ENCODE measurements at places on chromosomes 11 and 22. TPM values are rescaled to one million over a fixed set of nuclear protein-coding genes. Genes with fewer than 3 reads are reported as not detected.

The FAM118A gene
- total RNA-seq, result 72.6 TPM

The CASP1 gene
- not detected for total RNA-seq

The GTSE1 gene
- total RNA-seq, result 7.3 TPM

The BARX2 gene
- total RNA-seq, result not detected

The PACSIN3 gene
- total RNA-seq, result 69.4 TPM

The DGCR6 gene
- total RNA-seq, result 5.4 TPM

The OR8A1 gene
- total RNA-seq, result 0.07 TPM

The BET1L gene
- total RNA-seq, result 59.6 TPM

The PRAME gene
- not detected for total RNA-seq

The GATD1 gene
- 52.3 TPM for total RNA-seq

The OR8K1 gene
- total RNA-seq, result not detected

The OPCML gene
- 2.7 TPM for total RNA-seq

GRCh38 chr11:84224042-84224441 lies 937.9 kb upstream of the CCDC90B start:
- no peaks in the 10 kb centered on the region for H3K4me1 ChIP-seq
- DNase-seq, result no peak
- no peaks in the 10 kb centered on the region for H3K36me3 ChIP-seq
- H3K4me3 ChIP-seq, result no peak overlapping the region
- H3K27me3 ChIP-seq, result peaks cover 6% of the 10 kb centered on the region
- no peak overlapping the region for H3K27ac ChIP-seq

DNA sequence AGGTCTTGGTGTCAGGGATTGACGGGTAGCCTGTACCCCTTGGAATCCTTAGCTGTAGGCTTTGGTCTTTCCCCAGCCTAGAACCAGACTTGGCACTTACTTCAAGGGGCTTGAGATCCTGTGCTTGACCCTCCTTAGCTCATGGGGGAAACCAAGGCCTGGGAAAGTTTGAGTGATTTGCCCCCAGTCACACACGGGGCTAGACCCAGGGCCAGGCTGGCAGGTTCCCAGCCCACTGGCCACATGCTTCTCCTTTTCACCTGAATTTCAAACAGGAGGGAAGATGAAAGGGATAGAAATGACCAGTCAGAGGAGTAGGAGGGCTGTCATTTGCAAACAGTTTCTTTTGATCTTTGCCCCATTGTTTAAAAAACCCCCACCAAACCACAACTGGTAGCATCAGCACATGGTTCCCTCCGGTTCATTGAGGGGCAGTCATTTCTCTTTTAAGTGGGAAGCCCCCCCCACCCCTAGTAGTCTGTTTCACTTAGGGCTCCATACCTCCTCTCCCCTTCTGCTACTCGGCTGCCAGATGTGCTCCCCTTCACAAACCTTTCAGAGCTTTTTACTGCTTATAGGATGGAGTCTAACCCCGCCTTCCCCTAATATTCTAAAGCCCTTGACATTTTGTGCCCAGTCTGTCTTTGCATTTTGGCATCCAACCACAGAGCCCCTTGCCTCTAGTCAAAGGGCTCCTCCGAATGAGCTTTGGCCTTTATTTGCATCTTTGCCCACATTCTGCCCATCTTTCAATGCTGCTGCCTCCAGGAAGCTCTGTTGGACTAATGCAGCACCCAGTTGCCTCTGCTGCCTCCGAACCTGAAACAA lies 37.6 kb downstream of the ZNRF3 start:
- peaks cover 29% of the 10 kb centered on the region for H3K4me1 ChIP-seq
- H3K36me3 ChIP-seq, result no peaks in the 10 kb centered on the region
- no peaks in the 10 kb centered on the region for H3K27me3 ChIP-seq
- DNase-seq, result peak; percentile 35

GRCh38 chr11:35043936-35044335 lies 95.0 kb upstream of the CD44 start:
- no peaks in the 10 kb centered on the region for H3K36me3 ChIP-seq
- H3K27me3 ChIP-seq, result no peaks in the 10 kb centered on the region
- H3K4me3 ChIP-seq, result no peak overlapping the region
- no peak for DNase-seq
- no peak overlapping the region for H3K27ac ChIP-seq
- peaks cover 49% of the 10 kb centered on the region for H3K4me1 ChIP-seq

DNA sequence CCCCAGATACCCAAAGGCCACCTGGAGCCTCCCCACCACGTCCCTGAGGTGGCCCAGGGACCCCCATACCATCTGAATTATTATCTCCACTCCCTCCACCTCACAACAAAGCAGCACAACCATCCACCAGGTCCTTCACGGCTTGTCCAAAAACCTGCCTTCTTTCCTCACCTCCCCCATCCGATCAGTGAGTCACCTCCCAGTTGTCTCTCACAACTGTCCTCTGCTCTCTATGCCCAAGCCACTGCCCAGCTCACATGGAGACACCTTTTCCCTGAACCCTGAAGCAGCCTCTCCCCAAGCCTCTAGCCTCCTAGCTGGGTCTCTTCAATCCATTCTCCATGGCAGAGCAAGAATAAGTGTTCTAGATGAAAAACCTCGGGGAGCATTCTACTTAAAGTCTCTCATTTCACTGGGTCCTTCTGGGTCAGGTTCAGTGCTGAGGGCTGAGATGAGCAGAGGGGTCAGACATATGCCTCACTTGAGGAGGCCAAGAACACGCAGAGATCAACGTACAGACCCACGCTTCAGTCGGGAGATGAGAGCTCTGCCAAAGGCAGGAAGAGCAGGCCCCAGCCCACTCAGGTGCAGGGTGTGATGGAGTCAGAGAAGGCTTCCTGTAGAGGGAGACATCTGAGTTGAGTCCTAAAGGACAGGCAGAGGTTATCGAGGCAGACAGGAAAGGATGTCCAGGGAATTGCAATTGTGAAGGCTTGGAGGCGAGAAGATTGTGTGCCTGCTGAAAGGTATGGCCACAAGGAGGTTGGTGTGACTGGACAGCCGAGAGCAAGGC lies 74.7 kb downstream of the PDE2A start:
- H3K27ac ChIP-seq, result no peak overlapping the region
- no peak for DNase-seq
- peaks cover 64% of the 10 kb centered on the region for H3K27me3 ChIP-seq
- H3K36me3 ChIP-seq, result no peaks in the 10 kb centered on the region
- no peak overlapping the region for H3K4me3 ChIP-seq

DNA sequence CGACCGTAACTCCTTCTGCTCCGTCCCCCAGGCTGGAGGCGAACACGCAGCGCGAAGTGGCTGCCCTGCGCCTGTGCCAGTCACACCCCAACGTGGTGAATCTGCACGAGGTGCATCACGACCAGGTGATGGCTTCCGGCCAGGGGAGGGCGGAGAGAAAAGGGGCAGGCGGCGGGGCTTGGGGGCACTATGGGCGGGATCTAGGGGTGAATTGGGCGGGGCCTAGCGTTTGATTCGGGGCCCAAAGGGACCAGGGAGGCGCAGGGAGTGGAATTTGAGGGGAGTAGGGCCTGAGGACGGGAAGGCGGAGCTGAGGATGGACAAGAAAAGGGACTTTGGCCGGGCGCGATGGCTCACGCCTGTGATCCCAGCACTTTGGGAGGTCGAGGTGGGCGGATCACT lies 9.7 kb downstream of the RPS6KA4 start:
- no peaks in the 10 kb centered on the region for H3K27me3 ChIP-seq
- H3K4me1 ChIP-seq, result no peaks in the 10 kb centered on the region
- H3K36me3 ChIP-seq, result peaks cover 22% of the 10 kb centered on the region
- no peak overlapping the region for H3K4me3 ChIP-seq
- no peak overlapping the region for H3K27ac ChIP-seq
- no peak for DNase-seq

- H3K36me3 ChIP-seq, result no peaks in the 10 kb centered on the region
- peaks cover 6% of the 10 kb centered on the region for H3K4me1 ChIP-seq
These were observed at the start of gene OPCML for GRCh38 chr11:133531971-133532651. Gene OPCML, minus strand, starts transcription at chr11:133532501.

DNA sequence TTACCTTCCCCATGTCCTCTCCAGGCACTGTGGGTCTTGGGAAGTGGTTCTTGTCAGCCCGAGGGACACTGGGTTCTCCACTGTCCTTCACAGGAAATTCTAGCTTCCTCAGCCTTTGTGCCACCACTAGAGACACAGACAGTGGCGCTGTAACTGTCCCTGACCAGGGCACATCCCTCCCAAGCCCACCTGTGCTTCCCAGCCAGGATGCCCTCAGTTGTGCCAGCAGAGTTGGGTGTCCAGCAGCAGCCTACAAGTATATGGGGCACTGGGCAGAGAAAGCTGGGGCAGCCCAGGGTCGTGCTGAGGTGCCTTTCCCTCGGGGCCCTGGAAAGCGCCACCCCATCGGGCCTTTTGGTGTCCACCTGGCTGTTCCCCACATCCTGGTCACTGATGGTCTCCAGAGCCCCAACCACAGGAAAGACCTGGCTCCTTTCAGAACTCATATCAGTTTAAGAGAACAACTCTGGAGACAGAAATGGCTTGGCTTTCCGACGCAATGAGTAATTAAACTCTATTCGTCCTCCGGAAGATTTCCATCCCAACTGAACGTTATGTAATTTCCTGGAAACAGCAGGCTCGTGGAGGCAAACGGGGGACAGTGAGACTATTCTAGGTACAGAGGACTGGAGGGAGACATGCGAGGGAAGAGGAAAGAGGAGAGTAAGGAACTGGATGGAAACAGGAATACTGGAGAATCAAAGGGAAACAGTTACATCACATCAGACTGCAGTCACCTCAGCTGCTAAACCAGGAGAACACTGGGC lies 28.6 kb downstream of the PPP2R1B start:
- H3K36me3 ChIP-seq, result peaks cover 14% of the 10 kb centered on the region
- no peak overlapping the region for H3K4me3 ChIP-seq
- no peak for DNase-seq
- no peaks in the 10 kb centered on the region for H3K27me3 ChIP-seq
- H3K4me1 ChIP-seq, result peaks cover 49% of the 10 kb centered on the region

DNA sequence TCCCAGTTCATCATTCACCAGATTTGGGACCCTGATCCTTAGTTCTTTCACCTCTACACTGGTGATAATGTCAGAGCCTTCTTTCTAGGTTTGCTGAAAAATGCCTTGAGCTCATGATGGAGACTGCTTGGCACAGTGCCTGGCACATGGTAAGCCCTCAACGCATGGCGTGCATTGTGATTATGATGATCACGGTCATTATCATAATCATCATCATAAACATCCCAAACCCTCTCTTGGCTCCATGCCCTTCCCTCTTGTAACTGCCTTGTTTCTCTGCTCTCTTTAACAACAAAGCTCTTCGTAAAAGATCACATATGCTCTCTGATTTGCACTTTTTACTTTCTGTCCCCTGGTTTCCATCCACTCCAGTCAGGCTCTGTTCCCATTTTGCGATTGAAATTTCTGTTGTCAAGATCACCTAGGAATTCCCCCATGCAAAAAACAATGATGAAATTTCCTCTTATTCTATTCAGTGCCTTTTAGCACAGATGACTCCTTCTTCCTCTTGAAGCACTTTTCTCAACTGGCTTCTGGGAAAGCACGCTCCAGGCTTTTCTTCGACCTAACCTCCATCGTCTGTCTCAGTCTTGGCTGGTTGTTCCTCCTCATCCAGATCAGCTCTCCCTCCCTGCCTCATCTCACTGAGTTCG lies 479.1 kb downstream of the OPCML start:
- H3K27ac ChIP-seq, result no peak overlapping the region
- no peak overlapping the region for H3K4me3 ChIP-seq
- DNase-seq, result no peak
- no peaks in the 10 kb centered on the region for H3K4me1 ChIP-seq

GRCh38 chr22:42895087-42895486 lies 38.0 kb upstream of the ARFGAP3 start:
- H3K4me1 ChIP-seq, result no peaks in the 10 kb centered on the region
- peaks cover 5% of the 10 kb centered on the region for H3K36me3 ChIP-seq
- no peak overlapping the region for H3K27ac ChIP-seq
- H3K4me3 ChIP-seq, result no peak overlapping the region

GRCh38 chr11:11998091-11998781 lies 10.2 kb downstream of the DKK3 start:
- DNase-seq, result no peak
- peak overlapping the region; percentile 76 for H3K27ac ChIP-seq
- H3K27me3 ChIP-seq, result no peaks in the 10 kb centered on the region
- peak overlapping the region; percentile 23 for H3K4me3 ChIP-seq
- H3K4me1 ChIP-seq, result peaks cover 62% of the 10 kb centered on the region
- peaks cover 34% of the 10 kb centered on the region for H3K36me3 ChIP-seq

- DNase-seq, result peak; percentile 51
- H3K27me3 ChIP-seq, result peaks cover 27% of the 10 kb centered on the region
- no peak overlapping the region for H3K27ac ChIP-seq
These were observed 10.6 kb upstream of the SLC22A12 start for GRCh38 chr11:64580412-64580811.

- no peaks in the 10 kb centered on the region for H3K4me1 ChIP-seq
- H3K27ac ChIP-seq, result no peak overlapping the region
- no peaks in the 10 kb centered on the region for H3K27me3 ChIP-seq
- H3K36me3 ChIP-seq, result peaks cover 2% of the 10 kb centered on the region
These were observed 10.3 kb upstream of the WNT7B start for GRCh38 chr22:45987136-45987861.

GRCh38 chr22:41762980-41763779 lies 37.3 kb upstream of the CCDC134 start:
- no peak overlapping the region for H3K4me3 ChIP-seq
- DNase-seq, result no peak

GRCh38 chr11:124113890-124114289 lies 1.4 kb upstream of the VWA5A start:
- H3K27me3 ChIP-seq, result peaks cover 19% of the 10 kb centered on the region
- H3K4me1 ChIP-seq, result peaks cover 19% of the 10 kb centered on the region

- no peak for DNase-seq
- no peaks in the 10 kb centered on the region for H3K36me3 ChIP-seq
- peaks cover 36% of the 10 kb centered on the region for H3K4me1 ChIP-seq
- H3K27me3 ChIP-seq, result no peaks in the 10 kb centered on the region
- peak overlapping the region; percentile 89 for H3K4me3 ChIP-seq
These were observed 1.1 kb downstream of the GTPBP1 start for GRCh38 chr22:38706901-38707195.

GRCh38 chr11:46977038-46977813 lies 40.7 kb downstream of the CSTPP1 start:
- no peak overlapping the region for H3K27ac ChIP-seq
- peaks cover 22% of the 10 kb centered on the region for H3K4me1 ChIP-seq
- no peak overlapping the region for H3K4me3 ChIP-seq
- H3K36me3 ChIP-seq, result no peaks in the 10 kb centered on the region

GRCh38 chr11:133081730-133082452 lies 450.4 kb downstream of the OPCML start:
- no peak overlapping the region for H3K4me3 ChIP-seq
- DNase-seq, result no peak
- peaks cover 55% of the 10 kb centered on the region for H3K27me3 ChIP-seq
- no peaks in the 10 kb centered on the region for H3K36me3 ChIP-seq

DNA sequence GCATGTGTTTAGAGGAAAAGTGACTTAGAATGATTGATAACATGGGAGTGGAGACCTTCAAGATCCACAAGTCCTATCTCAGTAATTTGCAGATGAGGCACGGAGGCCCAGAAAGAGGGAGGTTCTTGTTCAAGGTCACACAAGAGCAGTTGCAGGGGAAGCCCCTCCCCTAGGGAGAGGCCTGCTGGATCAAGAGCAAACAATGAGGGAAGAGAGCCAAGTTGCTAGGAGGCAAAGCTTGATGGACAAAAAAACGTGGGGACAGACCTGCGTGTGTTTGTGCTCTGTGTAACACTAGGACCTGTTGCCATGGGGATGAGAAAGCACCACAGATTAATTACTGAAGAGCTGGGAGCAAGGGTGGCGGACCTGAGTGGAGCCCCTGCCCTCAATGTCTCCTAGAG lies 6.4 kb upstream of the MFRP start:
- peaks cover 7% of the 10 kb centered on the region for H3K4me1 ChIP-seq
- no peak overlapping the region for H3K27ac ChIP-seq
- no peak overlapping the region for H3K4me3 ChIP-seq
- H3K27me3 ChIP-seq, result peaks cover 20% of the 10 kb centered on the region

Measured in chondrocyte (in vitro differentiated cells).